ENCODE measurements at places on chromosomes 13 and 19. TPM values are rescaled to one million over a fixed set of nuclear protein-coding genes. Genes with fewer than 3 reads are reported as not detected.

SYT3 gene
- total RNA-seq, result not detected

GNG8 gene
- 8.1 TPM for total RNA-seq

SLC15A1 gene
- total RNA-seq, result not detected

PABPC3 gene
- 1.5 TPM for total RNA-seq

PRR20C gene
- not detected for total RNA-seq

ZNF560 gene
- not detected for total RNA-seq

ADGRE1 gene
- 11.2 TPM for total RNA-seq

ELSPBP1 gene
- total RNA-seq, result not detected

KLHL1 gene
- not detected for total RNA-seq

MAST3 gene
- total RNA-seq, result 12.8 TPM

LMTK3 gene
- total RNA-seq, result 2.6 TPM

TMEM255B gene
- 1.1 TPM for total RNA-seq

RDH13 gene
- total RNA-seq, result 8.9 TPM

RASGRP4 gene
- total RNA-seq, result 0.41 TPM
